Body of pancreas (tissue), 4 donors: ENCODE measurements at places on chromosomes 13 and 19.

- H3K4me1 ChIP-seq, result no peaks in the 10 kb centered on the region
- no peak overlapping the region for H3K27ac ChIP-seq
- no peaks in the 10 kb centered on the region for H3K27me3 ChIP-seq
- no peaks in the 10 kb centered on the region for H3K36me3 ChIP-seq
- no peak for DNase-seq
Measured at GRCh38 chr13:47112205-47112902, 215.5 kb upstream of the HTR2A start.

DNA sequence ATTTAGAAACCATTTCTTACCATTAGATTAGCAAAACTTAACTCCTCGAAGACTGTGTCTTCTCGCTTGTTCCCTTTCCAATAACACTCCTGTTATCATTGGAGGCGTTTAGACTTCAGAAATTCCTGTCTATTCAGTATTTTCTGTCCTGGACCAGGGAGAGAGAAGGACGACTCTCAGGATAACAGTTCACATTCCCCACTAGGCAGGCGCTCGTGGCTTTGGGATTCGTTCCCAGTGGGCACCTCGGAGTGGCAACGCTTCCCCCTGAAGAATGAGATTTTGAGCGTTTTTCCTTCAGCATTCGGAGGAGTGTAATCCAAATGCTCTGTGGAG, 429 bp upstream of the ZNF225 start:
- peaks cover 22% of the 10 kb centered on the region for H3K4me1 ChIP-seq
- H3K36me3 ChIP-seq, result no peaks in the 10 kb centered on the region
- no peak for DNase-seq
- peak overlapping the region; percentile 70 for H3K4me3 ChIP-seq
- H3K27me3 ChIP-seq, result no peaks in the 10 kb centered on the region

- no peak for DNase-seq
- no peak overlapping the region for H3K27ac ChIP-seq
- H3K36me3 ChIP-seq, result no peaks in the 10 kb centered on the region
- no peaks in the 10 kb centered on the region for H3K4me1 ChIP-seq
- H3K4me3 ChIP-seq, result no peak overlapping the region
Measured at GRCh38 chr13:69553976-69554375, 553.6 kb upstream of the ATXN8OS start.

GRCh38 chr19:1819341-1820255, 7.5 kb upstream of the ATP8B3 start:
- DNase-seq, result no peak
- H3K27ac ChIP-seq, result no peak overlapping the region
- H3K36me3 ChIP-seq, result peaks cover 20% of the 10 kb centered on the region
- no peaks in the 10 kb centered on the region for H3K4me1 ChIP-seq
- H3K4me3 ChIP-seq, result no peak overlapping the region
- H3K27me3 ChIP-seq, result no peaks in the 10 kb centered on the region

DNA sequence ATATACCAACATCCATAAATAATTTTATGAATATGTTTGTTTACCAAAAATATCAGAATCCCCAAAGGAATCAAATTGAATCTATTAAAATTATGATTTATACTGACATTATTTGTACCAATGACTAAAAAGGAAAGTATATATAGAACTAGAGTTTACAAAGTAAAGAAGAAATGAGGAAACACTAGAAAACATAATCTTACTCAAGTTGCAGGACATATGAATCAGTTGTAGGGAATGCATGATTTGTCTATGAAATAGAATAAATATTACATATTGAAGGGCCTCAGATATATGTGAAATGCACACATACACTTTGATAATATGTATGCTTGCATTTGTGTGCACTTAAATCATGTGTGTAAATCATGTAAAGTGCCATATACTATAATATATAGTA, 1466.4 kb downstream of the EFNB2 start:
- no peak overlapping the region for H3K27ac ChIP-seq
- H3K4me3 ChIP-seq, result no peak overlapping the region
- H3K27me3 ChIP-seq, result no peaks in the 10 kb centered on the region
- H3K4me1 ChIP-seq, result no peaks in the 10 kb centered on the region
- H3K36me3 ChIP-seq, result no peaks in the 10 kb centered on the region
- no peak for DNase-seq

DNA sequence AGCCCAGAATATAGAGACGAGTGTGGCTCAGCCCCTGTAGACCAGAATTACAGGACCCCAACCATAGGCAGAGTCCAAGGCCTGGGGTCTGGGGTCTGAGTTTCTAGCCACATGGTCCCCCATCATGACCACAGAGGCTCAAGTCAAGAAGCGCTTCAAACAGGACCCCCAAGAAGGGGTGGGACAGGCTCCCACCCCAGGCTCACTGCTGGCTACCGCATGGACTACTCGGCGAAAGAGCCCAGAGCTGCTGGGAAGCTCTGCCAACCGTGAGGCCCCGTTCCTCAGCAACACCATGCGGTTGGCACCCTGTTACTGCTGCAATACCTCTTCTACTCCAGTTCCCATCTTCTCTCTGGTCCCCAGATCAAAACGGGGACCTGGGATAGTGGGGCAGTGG, 254.8 kb downstream of the TEX29 start:
- no peaks in the 10 kb centered on the region for H3K36me3 ChIP-seq
- no peak for DNase-seq
- no peak overlapping the region for H3K4me3 ChIP-seq
- H3K27me3 ChIP-seq, result no peaks in the 10 kb centered on the region
- H3K4me1 ChIP-seq, result peaks cover 20% of the 10 kb centered on the region

GRCh38 chr19:34503531-34504272, 22.1 kb downstream of the WTIP start:
- H3K4me3 ChIP-seq, result no peak overlapping the region
- no peak overlapping the region for H3K27ac ChIP-seq
- peaks cover 4% of the 10 kb centered on the region for H3K4me1 ChIP-seq
- no peaks in the 10 kb centered on the region for H3K36me3 ChIP-seq

- no peaks in the 10 kb centered on the region for H3K36me3 ChIP-seq
- H3K27ac ChIP-seq, result peak overlapping the region; percentile 95
- peak; percentile 55 for DNase-seq
- H3K4me1 ChIP-seq, result peaks cover 100% of the 10 kb centered on the region
- H3K4me3 ChIP-seq, result no peak overlapping the region
Measured at GRCh38 chr19:38663957-38664502, 16.6 kb downstream of the ACTN4 start.

DNA sequence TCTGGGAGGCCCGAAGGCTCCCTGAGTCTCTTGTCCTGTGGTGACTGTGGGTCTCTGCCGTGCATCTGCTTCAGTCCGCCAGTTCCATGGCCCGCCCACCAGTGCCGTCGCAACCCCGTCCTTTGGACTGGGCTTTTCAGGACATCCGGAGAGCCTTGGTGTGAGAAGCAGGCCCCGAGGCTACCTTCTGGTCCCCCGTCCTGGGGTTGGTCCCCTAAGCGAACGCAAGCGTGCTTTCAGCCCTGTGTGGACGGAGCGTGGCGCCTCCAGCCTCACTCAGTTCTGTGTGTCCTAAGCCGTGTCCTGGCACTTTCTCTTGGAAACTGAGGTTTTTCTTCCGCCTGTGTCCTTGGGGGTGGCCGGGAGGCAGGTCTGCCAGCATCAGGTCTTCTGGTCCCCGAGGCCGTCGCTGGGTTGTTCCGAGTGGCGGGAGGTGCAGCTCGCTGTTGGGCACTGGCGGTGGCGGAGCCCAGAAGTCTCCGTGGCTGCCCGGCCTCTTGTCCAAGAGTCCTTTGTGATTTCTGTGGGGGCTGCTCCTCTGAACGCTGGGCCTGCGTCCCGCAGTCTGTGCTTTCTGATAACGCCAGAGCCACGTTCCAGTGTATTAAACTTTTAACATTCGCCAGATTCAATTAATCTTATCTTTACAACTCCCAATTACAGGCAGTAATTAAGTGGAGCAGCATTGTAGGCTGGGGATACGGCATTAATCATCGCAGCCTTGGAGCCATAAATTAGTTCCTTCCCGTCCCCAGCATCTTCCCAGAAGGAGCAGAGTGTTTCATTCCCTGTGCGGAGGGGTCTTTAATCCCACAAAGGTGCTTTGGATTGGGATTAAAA, 99.5 kb downstream of the KDM4B start:
- peak overlapping the region; percentile 13 for H3K27ac ChIP-seq
- H3K36me3 ChIP-seq, result no peaks in the 10 kb centered on the region
- no peaks in the 10 kb centered on the region for H3K27me3 ChIP-seq

GRCh38 chr19:47644743-47645482, 36.0 kb downstream of the BICRA start:
- DNase-seq, result no peak
- H3K27me3 ChIP-seq, result no peaks in the 10 kb centered on the region
- H3K36me3 ChIP-seq, result no peaks in the 10 kb centered on the region
- H3K4me1 ChIP-seq, result peaks cover 28% of the 10 kb centered on the region

- H3K27ac ChIP-seq, result no peak overlapping the region
- no peaks in the 10 kb centered on the region for H3K27me3 ChIP-seq
- no peaks in the 10 kb centered on the region for H3K36me3 ChIP-seq
- peaks cover 11% of the 10 kb centered on the region for H3K4me1 ChIP-seq
- no peak for DNase-seq
Measured at GRCh38 chr13:44399074-44399473, 25.4 kb downstream of the SERP2 start.

DNA sequence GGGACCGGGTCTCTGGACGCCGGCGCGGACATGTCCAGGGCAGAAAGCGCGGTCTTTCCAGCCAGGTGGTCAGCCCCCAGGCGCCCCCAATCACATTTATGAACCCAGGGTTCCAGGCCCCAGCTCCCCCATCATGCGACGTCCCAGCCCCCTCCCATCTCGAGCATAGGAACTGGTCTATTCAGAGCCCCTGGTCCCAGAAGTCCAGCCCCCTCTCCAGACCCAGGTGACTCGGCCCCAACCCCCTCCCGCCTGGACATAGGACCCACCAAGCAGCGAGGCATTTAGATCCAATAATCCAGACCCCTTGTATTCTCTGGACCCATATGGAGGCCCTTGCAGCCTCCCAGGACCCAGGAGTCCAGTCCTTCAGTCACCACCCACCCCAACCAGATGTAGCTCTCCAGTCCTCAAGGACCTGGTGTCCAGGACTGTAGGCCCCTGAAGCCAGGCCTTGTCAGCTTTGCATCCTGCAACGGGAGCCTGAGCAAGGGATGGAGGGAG, 501 bp downstream of the APLP1 start:
- H3K27ac ChIP-seq, result no peak overlapping the region
- no peak for DNase-seq
- peak overlapping the region; percentile 74 for H3K4me3 ChIP-seq
- no peaks in the 10 kb centered on the region for H3K27me3 ChIP-seq
- H3K36me3 ChIP-seq, result no peaks in the 10 kb centered on the region

GRCh38 chr13:91563799-91564198, 165.4 kb downstream of the GPC5 start:
- H3K4me1 ChIP-seq, result no peaks in the 10 kb centered on the region
- DNase-seq, result no peak
- no peaks in the 10 kb centered on the region for H3K36me3 ChIP-seq
- no peak overlapping the region for H3K27ac ChIP-seq
- H3K4me3 ChIP-seq, result no peak overlapping the region
- H3K27me3 ChIP-seq, result no peaks in the 10 kb centered on the region

- H3K4me1 ChIP-seq, result no peaks in the 10 kb centered on the region
- no peak overlapping the region for H3K4me3 ChIP-seq
- no peak overlapping the region for H3K27ac ChIP-seq
- no peaks in the 10 kb centered on the region for H3K36me3 ChIP-seq
- DNase-seq, result peak; percentile 35
- no peaks in the 10 kb centered on the region for H3K27me3 ChIP-seq
Measured at GRCh38 chr13:46160471-46161066, 21.4 kb downstream of the LCP1 start.

- no peaks in the 10 kb centered on the region for H3K4me1 ChIP-seq
- no peaks in the 10 kb centered on the region for H3K36me3 ChIP-seq
- H3K4me3 ChIP-seq, result no peak overlapping the region
- no peak overlapping the region for H3K27ac ChIP-seq
- H3K27me3 ChIP-seq, result no peaks in the 10 kb centered on the region
Measured at GRCh38 chr13:38908574-38908973, 82.1 kb downstream of the STOML3 start.

DNA sequence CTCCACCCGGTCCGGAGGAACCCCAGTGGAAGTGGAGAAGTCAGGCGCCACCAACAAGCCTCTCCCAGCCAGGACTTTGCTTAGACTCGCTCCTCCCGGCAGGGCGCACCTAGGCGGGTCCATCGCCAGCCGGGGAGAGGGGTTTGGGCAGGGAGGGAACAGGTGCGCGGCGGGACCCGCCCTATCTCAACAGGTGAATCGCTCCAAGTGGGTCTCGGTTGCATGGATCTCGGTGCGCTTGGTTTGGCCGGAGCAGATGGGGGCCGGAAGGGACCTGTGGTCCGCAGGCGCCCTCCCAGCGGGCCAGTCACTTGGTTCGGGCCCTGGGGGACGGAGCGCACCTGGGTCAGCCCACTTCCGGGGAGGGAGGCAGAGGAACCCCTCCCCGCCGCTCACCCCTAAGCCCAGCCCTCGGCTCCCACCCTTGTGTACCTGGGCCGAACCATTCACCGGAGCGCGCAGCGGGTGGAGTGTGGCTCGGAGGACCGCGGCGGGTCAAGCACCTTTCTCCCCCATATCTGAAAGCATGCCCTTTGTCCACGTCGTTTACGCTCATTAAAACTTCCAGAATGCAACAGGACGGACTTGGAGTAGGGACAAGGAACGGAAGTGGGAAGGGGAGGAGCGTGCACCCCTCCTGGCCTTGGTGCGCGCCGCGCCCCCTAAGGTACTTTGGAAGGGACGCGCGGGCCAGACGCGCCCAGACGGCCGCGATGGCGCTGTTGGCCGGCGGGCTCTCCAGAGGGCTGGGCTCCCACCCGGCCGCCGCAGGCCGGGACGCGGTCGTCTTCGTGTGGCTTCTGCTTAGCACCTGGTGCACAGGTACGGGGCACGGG, at the start of gene LSR:
Gene LSR (plus strand): TSS at position 693 of the 836 bp plus-strand sequence. CDS start 21 bp downstream, at position 714.
- H3K4me3 ChIP-seq, result peak within 1 kb of the TSS; percentile 86
- peak within 1 kb of the TSS; percentile 94 for H3K27ac ChIP-seq
- peaks cover 29% of the 10 kb centered on the region for H3K4me1 ChIP-seq

- no peak overlapping the region for H3K4me3 ChIP-seq
- peaks cover 42% of the 10 kb centered on the region for H3K4me1 ChIP-seq
- H3K27ac ChIP-seq, result no peak overlapping the region
- no peaks in the 10 kb centered on the region for H3K27me3 ChIP-seq
- no peak for DNase-seq
Measured at GRCh38 chr19:6717036-6717435, 3.4 kb downstream of the C3 start.

DNA sequence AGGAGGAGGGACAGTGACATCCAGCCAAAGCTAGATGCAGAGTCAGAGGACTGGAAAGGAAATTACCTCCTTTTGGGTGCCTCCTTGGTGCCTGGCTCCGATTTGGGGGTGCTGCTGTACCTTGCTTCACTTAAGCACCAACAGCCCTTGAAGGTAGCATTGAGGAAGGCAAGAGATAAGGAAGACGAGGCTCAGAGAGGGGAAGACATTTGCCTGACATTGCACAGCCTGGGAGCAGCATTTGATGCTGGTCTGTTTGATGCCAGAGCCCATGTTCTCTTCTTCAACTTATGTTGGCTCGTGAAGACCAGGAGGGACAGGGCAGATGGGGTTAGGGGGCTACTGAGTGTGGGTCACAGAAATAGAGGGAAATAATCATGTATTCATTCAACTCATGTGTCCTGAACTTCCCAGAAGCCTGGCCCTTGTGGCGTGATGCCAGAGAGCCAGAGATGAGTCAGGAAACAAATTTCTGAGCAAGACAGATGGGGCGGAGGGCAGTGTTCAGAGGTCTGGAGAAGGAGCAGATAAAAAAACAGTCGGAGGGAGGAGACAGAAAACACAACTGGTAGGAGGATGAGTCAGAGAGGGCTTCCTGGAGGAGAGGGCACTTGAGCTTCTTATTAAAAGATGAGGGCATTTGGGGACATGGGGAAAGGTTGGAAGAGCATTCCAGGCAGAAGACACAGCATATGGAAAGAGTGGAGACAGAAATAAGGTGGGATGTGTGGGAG, 3.0 kb upstream of the C19orf81 start:
- DNase-seq, result no peak
- H3K4me1 ChIP-seq, result no peaks in the 10 kb centered on the region
- no peak overlapping the region for H3K4me3 ChIP-seq

- H3K4me1 ChIP-seq, result peaks cover 13% of the 10 kb centered on the region
- no peak overlapping the region for H3K4me3 ChIP-seq
Measured at GRCh38 chr19:50379602-50380001, 3.3 kb downstream of the NR1H2 start.
